ENCODE measurements at places on chromosomes 6 and 20.
A peak's percentile ranks its signal among the peaks of the same experiment; 100 is the strongest.

DNA sequence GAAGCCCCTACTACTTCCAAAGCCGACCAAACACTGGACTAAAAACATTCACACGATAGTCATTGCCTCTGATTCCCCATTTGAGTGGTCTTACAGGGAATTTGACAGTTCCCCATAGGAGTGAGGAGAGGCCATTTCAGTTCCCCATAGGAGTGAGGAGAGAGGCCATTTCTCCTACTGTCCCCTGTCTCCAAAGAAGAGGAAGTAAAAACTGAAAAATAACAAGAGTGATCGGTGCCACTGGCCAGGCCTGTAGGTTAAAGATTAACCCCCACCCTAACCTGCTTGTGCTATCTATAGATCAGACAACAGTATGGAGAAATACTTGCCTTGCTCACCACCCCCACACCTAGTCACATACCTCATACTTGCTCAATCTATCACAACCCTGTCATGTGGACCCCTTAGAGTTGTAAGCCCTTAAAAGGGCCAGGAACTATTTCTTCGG, 204.0 kb upstream of the MOCS1 start:
- DNase-seq: no peak

DNA sequence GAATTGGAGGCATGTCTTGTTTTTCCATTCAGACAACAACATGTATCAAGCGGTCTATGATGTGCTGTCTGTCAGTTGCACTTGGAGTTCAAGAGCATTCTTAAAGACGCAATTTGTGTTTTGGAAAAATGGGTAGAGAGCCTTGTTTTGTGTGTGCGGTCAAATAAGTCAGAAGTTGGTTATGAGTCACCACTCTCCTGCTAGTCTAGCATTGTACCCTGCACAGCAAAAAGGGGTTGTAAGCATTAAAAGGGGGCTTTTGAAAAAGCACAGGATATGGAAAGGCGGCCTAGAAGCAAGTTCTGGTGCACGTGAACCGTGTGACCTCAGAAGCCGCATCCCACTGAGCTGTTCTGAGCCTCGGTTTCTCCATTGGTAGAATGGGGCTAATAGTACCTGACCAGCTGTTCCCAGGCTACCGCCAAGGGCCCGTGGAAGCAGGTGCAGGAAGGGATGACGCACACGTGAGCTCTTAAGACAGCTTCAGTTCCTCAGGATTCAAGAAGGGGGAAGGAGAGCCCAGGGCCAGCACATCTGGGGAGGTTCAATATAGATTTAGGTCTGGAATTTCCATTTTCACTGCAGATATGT, 61.6 kb upstream of the SNX9 start:
- no peak for DNase-seq

GRCh38 chr6:142802124-142802523, 142.9 kb downstream of the HIVEP2 start:
- DNase-seq: no peak

DNA sequence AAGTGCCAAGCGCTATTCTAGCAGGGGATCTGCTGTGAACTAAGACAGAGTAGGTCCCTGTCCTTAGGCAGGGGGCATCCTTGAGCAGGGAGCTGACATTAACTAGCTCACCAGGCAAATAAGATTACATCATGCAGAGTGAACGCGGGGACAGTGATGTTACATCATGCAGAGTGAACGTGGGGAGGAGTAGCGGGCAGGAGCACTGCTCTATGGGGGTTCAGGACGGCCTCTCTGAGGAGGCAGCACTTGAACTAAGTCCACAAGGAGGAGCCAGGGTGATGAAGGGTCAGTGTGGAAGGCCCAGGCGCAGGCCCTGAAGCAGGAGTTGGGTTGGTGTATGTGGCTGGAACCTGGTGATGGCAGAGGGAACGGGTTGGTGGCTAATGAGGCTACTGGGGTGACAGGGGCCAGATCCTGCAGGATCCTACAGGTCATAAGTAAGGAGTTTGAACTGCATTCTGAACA, 38.7 kb downstream of the KAT14 start:
- no peak for DNase-seq

- DNase-seq: no peak
Observed at GRCh38 chr20:44208770-44209169, 1.8 kb downstream of the OSER1 start.

GRCh38 chr20:44030394-44030793, 115.7 kb downstream of the TOX2 start:
- no peak for DNase-seq

- DNase-seq: no peak
Observed at GRCh38 chr6:25503686-25504085, 148.3 kb upstream of the SCGN start.

DNA sequence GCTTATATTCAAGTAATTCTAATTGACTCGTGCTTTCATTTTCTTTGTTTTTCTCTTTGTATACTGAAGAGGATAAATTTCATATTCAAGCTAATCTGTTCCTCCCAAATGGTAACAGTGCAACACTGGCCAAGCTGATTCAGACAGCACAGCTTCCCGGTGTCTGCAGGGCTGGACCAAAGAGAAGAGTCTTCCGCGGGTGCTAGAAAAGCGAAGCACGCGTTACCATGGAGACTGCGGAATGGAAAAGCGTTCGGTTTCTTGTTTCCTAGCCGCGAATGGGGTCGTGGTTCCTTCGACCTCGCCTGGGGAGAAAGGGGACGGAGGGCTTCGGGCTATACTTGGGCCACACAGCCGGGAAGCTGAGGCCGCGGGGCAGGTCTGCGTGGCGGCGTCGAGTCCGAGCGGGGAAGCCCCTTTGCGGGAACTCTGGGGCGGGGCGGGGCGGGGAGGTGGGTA, 6.2 kb upstream of the ZNF311 start:
- peak; percentile 34 for DNase-seq

DNA sequence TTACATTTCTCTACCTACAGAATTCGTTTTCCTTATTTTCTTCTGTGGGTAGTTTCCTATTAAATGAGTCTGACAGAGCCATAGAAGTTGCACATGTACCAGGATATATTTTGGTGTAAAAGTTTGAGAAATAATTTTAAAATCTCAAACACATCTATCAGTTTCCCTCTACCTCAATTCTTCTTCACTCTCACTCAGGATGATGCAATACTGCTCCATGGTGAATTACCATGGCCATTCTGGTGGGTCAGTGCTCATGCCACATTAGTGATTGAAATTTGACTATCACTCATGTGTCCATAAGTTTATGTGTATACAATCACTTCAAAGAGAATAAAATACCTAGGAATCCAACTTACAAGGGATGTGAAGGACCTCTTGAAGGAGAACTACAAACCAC, 151.7 kb downstream of the ARHGAP18 start:
- DNase-seq: no peak

DNA sequence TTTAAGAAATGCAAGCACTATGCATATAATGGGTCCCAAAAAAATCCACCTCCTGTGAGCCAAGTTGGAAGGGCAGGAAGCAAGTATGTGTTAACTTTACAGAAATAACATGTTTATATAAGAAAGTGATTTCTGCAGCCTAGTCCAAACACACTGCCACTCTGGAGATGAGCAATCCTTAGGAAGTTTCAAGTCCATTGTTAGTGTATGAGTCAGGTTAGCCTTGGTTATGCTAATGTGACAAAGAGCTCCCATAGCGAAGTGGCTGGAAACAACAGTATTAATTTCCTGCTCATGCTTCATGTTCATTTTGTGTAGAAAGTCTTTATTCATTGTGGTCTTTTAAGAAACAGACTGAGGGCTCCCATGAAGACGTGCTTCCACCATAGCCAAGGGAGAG, 121.4 kb downstream of the TBXT start:
- no peak for DNase-seq

DNA sequence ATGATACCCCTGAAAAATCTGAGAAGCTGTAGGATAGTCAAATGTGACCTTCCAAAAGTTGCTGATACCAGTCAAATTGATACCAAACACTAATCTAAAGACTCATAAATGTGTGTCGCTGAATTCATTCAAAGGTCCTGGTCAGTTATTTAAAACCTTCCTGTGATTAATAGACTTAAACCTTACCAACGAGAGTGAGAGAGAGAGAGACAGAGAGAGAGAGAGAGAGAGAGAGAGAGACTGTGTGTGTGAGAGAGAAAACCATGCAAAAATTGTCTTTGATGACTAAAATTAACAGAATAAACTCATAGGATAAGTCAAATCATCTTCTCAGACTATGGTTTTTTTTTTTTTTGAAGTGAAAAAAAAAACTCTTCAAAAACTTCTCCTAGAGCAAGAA, 370.9 kb upstream of the HS3ST5 start:
- DNase-seq: no peak

DNA sequence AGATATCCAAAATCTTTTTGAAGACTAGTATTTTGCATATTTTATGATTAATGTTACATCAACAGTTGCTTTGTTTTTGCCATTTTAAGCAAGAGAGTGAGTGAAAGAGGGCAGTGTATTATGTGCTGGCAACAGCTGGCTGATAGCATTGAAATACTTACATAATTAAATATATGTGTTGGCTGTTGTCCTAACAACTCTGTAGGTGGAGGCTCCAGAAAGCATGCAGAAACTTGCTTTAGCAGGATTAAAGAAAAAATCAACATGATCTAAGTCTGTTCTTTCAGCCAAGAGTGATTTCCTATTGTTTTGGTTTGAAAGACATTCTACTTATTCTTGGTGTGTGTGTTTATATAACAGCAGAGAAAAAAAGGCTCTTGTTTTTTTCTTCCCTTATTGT, 127.5 kb downstream of the CDKAL1 start:
- no peak for DNase-seq

DNA sequence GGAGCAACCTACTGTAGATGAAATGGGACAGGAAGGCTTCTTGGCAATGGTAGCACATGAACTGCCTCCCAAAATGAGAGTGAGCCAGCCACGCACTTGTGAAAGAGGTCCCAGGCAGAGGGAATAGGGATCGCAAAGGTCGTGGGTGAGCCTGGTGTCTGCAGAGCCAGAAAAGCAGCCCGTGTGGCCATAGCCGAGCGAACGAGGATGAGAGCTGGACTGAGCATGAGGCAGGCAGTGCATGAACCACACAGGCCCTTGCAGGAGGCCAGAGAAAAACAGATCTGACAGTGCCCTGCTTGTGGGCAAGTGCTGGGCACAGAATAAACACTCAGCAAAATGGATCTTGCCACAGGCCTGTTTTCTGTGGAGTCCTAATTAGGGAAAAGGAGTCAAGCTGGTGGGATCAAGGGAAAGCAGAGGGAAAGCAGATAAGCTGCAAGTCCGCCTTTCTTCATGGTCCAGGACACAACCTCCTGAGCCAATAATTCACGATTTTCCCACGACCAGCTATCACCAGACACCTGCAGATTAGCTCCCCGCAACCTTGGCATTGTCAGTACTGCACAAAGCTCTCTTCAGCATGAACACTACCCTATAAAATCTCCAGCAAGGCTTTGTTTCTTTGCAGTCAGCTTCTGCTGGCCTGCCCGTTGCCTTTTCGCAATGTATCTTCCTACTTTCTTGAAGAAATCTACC, 44.0 kb downstream of the GCNT2 start:
- DNase-seq: no peak

DNA sequence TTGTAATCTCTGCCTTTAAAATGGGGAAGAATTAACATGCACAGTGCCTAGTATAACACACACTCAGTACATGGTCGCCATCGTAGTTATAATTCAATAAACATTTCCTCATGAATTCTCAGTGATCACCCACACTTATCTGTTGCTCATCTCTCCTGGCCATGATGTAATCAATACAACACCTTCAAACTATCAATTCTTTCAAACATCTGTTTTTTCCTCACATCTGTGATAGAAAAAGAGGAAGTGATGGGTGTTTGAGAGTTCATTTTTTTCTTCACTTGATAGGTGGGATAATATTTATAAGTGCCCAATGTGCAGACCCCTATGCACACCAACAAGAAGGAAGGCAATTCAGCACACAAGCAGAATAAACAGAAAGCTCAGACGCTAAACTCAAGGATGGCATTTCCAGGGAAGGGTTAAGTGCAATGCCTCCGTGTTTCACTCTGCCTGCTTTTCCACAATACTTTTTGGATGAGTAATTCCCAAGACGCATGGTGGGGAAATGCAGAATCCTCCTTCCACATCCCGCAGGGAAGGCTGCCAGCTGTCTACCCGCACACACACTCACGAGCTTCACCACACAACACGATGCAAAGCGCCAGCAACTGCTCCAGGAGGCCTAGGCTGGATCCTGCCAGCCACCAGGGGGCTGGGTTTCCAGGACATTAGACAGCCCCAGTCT, 100.3 kb downstream of the GMPR start:
- DNase-seq: no peak

DNA sequence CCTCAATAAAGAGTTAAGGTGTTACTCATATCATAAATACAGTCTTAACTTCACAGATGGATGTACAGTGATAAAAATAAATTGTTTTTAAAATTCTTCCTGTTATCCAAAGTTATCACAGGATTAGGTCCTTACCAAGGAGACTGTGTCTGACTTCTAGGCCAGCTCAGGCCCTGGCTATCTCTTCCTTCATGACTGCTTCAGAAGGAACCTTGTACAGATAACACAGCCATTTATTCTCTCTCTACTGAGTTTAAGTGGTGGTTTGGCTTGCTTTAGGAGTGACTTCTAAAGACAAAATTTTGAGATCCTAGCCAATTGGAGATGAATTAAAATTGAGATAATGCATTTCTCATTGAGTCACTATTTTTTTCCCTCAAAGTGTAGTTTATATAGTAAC, 40.8 kb upstream of the RNF182 start:
- DNase-seq: no peak

DNA sequence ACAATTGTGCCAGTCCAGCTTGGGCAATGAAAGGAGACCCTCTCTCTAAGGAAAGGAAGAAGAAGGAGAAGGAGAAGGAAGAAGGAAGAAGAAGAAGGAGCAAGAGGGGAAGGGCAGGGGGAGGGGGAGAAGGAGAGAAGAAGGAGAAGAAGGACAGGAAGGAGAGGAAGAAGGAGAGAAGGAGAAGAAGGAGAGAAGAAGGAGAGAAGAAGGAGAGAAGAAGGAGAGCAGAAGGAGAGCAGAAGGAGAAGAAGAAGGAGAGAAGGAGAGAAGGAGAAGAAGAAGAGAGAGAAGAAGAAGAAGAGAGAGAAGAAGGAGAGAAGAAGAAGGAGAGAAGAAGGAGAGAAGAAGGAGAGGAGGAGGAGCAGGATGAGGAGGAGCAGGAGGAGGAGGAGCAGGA, 22.5 kb upstream of the DEFB116 start:
- DNase-seq: no peak

GRCh38 chr6:20810727-20811108, 276.5 kb downstream of the CDKAL1 start:
- no peak for DNase-seq

DNA sequence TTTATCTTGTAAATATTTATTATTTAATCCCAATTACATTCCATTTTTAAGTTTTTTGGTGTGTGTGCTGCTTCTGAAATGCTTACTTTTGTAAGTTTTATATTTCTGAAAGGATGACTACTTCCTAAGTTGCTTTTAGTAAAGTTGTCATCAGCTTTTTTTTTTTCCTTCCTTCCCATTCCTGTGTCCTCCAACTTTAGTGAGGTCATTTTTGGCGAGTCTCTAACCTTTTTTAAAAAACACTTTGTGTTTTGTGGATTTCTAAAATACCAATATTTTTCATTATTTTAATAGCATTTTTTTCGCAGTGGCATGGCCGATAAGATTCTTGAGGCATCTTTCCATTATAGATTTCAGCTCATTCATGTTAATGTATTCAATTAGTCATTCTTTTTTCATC, 30.9 kb downstream of the FIG4 start:
- DNase-seq: no peak

- DNase-seq: no peak
Observed at GRCh38 chr6:27766405-27766804, 145.8 kb downstream of the OR2B2 start.
